GM12892 (cell line): ENCODE measurements at places on chromosomes 16 and 17.

DNA sequence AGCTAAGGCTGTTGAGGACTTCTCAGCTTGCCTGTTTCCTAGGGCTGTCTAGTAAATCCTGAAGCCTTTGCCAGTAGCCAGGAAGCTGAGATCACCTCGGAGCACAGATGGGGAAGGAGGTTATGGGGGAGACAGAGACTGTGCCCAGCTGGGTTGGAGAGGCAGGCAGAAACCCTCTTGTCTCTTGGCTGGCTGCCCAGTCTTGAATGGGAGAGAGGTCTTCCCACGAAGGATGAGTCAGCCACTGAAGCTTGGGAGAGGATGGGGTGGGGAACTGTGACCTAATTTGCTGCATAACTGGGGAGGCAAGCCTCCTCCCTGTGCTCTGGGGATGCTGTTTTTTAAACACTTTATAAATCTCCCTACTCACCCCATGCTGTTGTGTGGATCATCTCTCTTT lies 69.8 kb downstream of the SHISA9 start:
- no peak for DNase-seq

- no peak for DNase-seq
Observed at GRCh38 chr17:80983545-80983944, 8.1 kb upstream of the CHMP6 start.

DNA sequence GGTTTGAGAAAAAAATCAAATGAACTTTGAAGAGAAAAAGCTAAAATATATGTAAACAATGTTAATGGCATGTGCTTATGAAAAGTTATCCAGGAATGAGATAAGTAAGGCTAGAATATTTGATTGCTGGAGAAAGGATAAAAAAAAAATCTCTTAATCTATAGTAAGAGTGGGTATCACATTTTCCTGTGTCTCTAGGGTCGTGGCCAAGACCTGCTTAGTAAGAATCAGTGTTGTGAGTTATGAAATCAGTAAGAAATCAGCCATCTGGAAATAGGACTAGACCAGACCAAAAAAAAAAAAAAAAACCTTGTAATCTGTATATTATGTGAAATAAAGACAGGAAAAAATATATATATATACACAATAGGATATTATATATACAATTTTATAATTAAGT lies 1153.9 kb downstream of the CDH11 start:
- no peak for DNase-seq

- DNase-seq, result no peak
Observed at GRCh38 chr17:67403483-67403882, 26.4 kb downstream of the PITPNC1 start.

DNA sequence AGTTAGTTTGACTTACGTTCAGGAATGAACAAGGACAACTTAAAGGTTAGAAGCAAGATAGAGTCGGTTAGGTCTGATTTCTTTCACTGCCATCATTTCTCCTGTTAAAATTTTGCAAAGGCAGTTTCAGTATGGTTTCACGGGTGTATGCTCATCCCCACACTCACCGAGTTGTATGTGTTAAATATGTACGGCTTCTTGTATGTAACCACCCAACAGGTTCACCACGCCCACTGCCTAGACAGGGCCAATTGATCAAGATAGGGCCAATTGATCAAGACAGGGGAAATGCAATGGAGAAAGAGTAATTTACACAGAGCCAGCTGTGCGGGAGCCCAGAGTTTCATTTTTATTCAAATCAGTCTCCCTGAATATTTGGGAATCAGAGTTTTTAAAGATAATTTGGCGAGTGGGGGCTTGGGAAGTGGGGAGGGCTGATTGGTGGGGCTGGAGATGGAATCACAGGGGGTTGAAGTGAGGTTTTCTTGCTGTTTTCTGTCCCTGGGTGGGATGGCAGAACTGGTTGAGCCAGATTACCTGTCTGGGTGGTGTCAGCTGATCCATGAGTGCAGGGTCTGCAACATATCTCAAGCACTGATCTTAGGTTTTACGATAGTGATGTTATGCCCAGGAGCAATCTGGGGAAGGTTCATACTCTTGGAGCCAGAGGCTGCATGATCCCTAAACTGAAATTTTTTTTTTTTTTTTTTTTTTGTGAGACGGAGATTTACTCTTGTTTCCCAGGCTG lies 62.4 kb upstream of the PLCG2 start:
- DNase-seq, result no peak
